Adrenal gland (tissue), 19 donors: ENCODE measurements at places on chromosomes 6 and 20.
A peak's percentile ranks its signal among the peaks of the same experiment; 100 is the strongest.

- DNase-seq: no peak
Observed at GRCh38 chr6:161019324-161019839, 27.8 kb downstream of the MAP3K4 start.

DNA sequence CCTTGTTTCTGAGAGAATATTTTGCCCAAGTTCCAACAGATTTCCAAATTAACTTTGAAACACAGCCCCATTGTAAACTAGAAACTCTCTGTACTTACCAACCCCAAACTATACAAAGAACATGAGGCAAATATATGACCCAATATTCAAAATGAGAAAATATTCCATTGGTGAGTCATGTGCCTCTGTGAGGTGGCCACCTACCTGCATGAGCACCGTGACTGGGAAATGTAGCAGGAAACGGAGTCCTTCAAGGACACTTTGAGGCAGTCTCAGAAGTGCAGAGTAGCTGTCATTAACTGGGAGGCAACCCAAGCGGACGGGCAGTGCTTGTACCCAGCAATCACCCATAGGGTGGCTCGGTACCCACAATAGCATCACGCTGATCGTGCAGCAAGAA lies 335.5 kb upstream of the NOX3 start:
- no peak for DNase-seq

- DNase-seq: no peak
Observed at GRCh38 chr20:20691477-20692235, 20.8 kb downstream of the RALGAPA2 start.

GRCh38 chr6:2179950-2180349 lies 65.5 kb downstream of the GMDS start:
- DNase-seq: no peak

DNA sequence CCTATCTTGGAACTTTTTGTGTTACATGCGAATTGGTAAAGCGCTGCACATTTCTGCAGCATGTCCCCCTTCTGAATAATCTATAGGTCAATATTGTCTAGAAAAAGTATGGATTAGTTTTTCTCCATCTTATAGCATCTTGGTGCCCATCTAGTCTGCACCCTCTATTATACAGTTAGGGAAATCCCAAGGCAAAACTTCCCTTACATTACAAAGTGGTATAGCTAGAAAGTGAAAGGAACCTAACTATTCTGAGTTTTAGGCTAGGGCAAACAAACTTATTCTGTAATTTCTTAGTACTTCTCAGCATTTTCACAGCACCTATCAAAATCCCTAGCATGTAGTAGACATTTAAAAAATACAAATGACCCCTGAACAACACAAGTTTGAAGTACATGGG lies 133.5 kb upstream of the CCDC28A start:
- no peak for DNase-seq

DNA sequence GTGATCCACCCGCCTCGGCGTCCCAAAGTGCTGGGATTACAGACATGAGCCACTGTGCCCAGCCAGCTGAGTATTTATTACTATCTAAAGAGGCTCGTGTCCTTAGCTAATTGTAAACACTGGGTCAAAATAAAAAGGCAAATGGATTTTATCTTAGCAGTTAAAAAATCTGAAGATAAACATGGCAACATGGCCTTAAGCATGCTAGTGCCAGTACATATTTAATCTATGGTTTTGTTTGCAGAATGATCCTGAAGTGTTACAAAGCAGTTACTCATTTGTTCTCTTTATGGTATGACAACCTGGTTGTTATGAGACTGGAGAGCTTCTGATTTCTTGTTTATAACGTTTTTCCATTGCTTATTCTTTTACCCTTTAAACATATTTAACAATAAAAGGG lies 3.9 kb upstream of the KIAA0408 start:
- no peak for DNase-seq

DNA sequence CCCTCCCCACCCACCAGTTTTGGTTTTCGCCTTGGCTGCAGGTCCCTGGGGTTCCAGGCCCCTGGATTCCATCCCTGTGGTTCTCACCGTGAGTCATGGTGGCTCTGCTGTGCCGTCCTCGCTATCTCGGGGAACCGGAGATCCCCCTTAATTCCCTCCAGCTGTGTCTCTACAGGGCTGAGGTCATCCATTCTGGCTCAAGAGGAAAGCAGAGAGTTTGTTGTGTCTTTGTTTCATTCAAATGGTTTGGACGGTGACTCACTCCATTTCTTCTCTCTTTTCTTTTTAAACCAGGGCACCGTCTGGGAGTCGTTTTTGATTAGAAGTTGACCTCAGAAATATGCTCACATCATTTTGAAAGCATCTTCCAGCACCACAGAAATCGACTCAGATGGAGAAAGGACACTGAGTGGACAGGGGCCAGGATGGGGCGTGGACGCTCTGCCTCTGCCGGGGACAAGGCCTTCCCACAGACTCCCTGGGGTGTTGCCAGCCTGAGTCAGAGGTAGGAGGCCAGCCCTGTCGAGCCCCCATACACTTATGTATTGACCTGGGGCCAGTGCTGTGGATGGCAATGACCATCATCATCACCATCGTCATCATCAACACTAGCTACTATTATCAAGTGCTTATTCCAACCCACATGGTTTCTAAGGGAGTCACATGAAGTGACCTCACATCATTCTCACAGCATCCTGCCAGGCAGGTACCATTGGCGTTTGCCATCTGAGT lies 176.2 kb downstream of the NFATC2 start:
- DNase-seq: peak; percentile 62
